Inflammatory macrophage (primary cell): ENCODE measurements at places on chromosomes 3 and 15.

DNA sequence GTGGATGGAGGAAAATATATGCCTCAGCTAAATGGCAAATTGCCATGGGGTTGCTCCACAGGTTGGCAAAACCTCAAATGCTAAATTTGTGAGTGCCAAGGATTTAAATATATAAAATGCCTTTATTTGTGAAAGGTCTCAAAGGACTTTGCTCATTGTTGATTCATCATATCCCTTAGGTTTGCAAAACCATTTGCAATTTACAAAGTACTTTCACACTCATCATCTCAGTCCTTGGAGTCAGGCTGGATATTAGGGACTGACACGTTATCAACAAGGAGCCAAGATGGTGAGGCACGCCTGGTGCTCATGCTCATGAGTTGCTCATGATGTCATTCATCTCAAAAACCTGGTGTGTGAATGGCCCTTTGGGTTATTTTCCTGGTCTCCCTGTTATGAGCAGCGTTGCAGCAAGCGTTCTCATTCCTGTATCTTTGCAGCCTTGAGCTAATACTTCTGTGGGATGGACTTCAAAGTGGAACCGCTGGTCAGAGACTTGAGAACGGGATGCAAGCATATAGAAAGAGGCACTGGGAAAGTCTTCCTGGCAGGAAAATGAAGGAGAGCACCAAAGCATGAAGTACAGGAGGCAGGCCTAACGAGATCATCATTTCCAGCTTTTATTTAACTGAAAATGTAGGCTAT is 66.0 kb downstream of the MYO1E start:
- DNase-seq = no peak

GRCh38 chr15:76346669-76347481 is 10.3 kb downstream of the ISL2 start:
- no peak for DNase-seq

GRCh38 chr3:40655551-40655950 is 130.8 kb downstream of the ZNF621 start:
- DNase-seq = no peak

GRCh38 chr3:126851934-126852333 is 131.0 kb upstream of the PLXNA1 start:
- no peak for DNase-seq

GRCh38 chr15:60993008-60993407 is 236.1 kb downstream of the RORA start:
- no peak for DNase-seq

- no peak for DNase-seq
Observed at GRCh38 chr3:12487336-12487735, 3.1 kb downstream of the TSEN2 start.

- DNase-seq = no peak
Observed at GRCh38 chr15:51917493-51917892, 54.1 kb downstream of the LEO1 start.

DNA sequence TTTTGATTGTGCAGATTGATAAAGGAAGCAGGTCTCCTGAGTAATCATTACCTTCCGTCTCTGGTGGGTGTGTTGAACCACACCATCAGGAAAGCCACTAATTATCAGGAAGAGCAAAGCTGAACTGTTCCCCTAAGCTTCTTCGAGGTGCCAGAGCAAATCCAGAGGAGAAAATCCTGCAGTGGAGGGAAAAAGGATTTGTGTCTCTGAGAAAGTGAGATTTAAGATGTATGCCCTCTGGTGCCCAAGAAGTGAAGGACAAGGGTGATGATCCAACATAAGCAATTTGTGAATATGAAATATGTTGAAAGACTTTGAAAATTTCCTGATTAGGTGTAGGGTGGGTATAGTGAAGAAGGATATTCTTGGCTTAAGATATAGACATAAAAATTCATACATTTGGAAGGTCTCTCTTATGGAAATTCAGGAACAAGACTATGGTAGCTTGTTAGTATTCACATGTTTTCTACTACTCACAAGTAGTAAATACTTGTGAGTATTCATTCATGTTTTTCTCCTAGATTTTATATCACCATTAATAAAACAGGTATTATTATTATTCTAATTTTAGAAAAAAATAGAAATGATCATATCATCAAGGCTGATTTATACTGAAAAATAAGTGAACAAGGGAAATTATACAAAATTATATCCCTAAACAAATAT is 34.8 kb downstream of the COMMD2 start:
- DNase-seq = peak; percentile 64

DNA sequence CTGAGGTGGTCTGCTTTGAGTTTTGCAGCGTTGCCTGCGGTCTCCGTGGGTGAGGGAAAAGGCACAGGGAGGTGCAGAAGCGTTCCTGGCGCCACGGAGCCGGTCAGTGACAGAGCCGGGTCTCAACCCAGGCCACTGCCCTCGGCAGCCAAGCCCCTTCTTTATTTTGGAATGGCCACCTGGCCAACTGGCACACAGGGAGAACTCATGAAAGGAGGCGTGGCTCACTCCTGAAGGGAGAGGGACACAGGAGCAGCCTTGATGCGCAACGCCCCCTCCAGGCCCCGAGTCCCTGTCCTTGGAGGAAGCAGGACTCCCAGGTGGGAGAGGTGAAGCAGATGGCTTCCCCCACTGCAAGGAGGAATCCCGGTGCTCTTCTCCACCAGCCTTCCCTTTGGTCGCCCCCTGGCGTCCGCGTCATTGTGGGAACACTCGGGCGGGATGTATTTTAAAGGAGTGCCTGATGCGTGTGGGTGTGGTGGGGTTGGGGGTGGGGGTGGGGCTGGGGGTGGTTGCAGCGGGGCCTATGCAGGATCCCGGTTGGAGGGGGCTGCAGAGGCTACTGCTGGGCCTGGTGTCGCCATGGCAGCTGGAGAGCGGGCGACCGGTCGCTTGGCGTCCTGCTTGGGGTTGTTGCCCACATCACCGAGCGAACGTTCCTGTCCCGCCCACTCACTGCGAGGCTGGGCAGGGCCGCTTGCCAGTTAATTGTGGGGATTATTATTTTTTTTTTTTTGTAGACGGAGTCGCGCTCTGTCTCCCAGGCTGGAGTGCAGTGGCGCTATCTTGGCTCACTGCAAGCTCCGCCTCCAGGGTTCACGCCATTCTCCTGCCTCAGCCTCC is 32.6 kb downstream of the APBA2 start:
- no peak for DNase-seq

DNA sequence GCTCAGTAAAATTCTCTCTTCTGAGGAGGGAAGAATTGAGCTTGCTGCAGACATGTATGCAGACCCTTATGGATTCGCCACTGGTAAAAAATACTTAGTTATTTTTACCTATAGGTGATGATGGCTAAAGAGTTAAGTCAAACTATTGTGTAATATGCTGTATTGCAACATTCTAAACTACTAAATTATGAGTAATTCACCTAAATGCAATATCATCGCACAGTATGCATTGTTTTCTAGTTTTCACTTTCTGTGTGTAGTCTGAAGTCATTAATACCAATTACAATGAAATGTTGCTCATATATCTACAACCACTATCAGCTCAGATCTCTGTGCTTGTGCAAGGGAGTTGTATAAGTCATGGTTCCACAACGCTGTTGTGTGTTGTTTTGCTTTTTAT is 48.7 kb upstream of the ROBO2 start:
- DNase-seq = no peak

GRCh38 chr3:13705051-13705450 is 156.1 kb downstream of the FBLN2 start:
- no peak for DNase-seq

- no peak for DNase-seq
Observed at GRCh38 chr15:91469632-91470567, 369.8 kb downstream of the SV2B start.

DNA sequence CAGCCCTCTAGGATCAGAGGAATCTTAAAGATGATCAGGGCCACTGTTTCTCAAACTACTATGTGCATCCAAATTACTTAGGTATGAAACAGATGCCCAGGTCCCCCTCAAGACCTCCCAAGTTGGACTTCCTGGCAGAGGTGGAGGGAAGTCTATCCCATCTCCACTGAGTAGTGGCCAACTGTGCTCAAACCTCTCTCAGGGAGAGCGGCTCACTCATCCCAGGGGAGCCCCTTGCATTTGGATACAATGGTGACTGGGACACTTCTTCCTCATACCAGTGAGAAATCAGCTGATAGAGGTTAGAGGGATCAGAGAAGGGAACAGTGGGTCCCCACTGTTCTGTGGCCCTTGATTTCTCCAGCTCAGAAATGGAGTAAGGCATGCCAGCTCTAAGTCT is 8.7 kb upstream of the WNT7A start:
- DNase-seq = no peak

- DNase-seq = peak; percentile 25
Observed at GRCh38 chr3:171755015-171755589, 55.2 kb downstream of the PLD1 start.

GRCh38 chr15:74680456-74680855 is 15.4 kb downstream of the EDC3 start:
- no peak for DNase-seq

DNA sequence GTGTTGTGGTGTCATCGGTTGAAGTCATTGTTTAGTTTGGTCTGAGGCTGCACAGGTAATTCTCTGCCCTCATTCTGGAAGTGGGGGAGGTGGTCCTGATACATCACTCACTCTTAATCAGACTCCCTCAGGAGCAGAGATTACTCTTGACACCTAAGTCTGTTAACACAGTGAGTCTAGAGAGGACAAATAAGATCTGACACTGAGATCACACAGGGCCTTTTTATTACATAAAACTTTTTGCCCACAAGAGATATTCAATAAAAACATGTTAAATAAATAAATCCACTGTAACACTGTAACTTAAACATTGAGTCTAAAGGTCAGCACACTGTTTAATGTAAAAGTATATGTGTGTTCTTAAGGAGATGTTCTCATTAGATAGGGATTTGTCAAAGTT is 57.1 kb upstream of the MBNL1 start:
- no peak for DNase-seq

DNA sequence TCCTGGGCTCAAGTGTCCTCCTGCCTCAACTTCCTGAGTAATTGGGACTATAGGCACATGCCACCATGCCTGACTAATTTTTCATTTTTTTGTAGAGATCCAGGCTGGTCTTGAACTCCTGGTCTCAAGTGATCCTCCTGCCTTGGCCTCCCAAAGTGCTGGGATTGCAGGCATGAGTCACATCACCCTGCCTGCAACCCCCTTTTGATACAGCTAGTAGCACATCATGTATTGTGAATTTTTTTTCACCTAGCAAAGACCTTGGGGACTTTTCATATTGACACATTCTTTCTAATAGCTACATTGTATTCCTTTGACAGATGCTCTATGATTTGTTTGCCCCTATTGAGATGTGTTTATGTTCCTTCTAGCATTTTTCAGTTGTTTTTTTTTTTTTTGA is 14.2 kb downstream of the IRAK2 start:
- no peak for DNase-seq
